ENCODE measurements at places on chromosomes 6 and 20.

DNA sequence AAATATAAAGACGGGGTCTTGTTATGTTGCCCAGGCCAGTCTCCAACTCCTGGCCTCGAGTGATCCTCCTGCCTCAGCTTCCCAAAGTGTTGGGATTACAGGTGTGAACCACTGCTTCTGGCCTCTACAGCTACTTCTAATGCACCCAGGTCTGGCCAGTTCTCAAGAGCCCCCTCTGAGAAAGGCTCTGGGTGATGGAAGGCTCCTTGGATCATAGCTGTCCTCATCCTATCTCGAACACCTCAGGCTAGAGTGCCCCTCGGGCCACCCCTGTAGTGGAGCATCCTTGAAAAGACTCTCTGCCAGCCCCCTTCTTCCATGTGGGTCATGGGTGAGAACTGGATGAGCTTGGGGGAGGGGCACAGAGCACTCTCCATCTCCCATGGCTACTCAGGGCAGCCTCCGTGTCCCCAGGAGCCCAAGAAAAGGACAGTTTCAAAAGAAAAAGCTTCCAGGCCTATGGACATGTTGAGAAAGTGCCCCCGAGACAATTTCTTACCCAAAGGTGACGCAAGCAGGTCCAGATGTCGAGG, 714 bp upstream of the MYLK2 start:
- no peak for DNase-seq

DNA sequence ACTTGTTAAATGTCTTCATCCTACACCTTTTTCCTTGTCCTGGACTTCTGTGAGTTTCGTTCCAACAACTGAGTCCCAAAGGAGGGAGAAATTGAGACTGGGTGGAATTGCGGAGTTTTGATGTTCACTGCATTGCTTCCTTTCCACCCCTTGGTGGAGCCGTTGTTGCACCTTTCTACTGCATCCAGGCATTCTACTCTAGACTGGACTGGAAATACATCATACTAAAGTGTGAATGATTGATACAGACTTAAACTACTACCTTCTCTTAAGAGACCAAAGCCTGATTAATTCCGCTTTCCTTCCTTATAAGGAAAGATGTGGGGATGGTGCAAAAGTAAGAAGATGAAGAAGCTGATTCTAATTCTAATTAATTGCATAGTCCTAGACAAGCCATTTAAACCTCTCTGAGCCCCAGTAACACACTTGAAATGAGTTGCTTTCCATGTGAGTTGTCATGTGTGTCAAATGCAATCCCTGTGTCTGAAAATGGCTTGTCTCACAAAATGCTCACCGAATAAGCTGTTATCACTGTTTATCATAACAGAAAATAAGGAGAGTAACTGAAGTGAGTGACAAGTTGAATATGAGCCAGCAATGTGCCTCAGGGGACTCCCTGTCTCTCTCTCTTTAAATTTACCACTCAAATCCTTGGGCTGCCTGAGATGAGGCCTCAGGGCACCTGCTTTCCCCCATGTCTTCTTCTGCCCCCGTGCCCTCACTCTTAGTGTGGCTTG, 338.3 kb upstream of the CHD6 start:
- no peak for DNase-seq

GRCh38 chr6:115847671-115848070, 213.0 kb downstream of the FRK start:
- DNase-seq, result no peak

GRCh38 chr6:63140692-63141318, 70.5 kb upstream of the FKBP1C start:
- DNase-seq, result no peak

GRCh38 chr6:19289457-19289856, 547.7 kb upstream of the ID4 start:
- DNase-seq, result no peak

DNA sequence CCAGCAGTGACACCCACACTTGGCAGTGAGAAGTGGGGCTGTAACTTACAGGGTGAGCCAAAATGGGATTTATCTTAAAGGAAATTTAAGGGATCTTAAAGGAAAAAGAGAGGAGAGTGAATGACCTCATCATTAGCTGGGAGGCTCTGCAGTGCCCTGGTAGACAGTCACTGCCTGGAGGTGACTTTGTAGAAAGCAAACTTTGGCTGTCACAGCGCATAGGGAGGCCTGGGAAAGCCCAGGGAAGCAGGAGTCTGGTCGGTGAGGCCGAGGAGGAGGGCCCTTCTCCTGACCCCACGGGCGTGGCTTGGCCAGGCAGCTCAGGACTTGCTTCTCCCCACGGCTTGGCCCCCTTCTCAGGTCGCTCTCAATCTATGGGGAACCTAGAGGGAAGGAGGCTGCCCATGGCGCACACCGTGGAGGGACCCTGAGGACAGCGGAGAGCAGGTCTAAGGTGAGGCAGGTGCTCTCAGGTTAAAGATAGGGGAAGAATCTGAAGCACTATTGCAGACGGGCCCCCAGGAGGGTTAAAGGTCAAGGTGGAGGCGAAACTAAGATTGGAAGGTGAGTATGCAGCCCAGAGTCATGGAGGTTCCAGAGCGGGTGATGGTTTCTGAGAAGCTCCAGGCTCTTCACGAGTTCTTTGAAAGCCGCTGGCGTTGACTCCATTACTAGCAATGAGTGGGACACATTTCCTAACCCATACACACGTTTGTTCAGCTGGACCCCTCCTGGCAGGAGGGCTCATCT, 15.6 kb upstream of the RIPK1 start:
- no peak for DNase-seq

GRCh38 chr6:70119218-70119835, 183.6 kb downstream of the COL9A1 start:
- no peak for DNase-seq

- DNase-seq, result no peak
Measured at GRCh38 chr20:38680500-38681306, 43.6 kb upstream of the SLC32A1 start.

All from effector memory CD4-positive, alpha-beta T cell (primary cell).